ENCODE measurements at places on chromosomes 4 and X. TPM values are rescaled to one million over a fixed set of nuclear protein-coding genes. Genes with fewer than 3 reads are reported as not detected.

The AMBN gene
- not detected for total RNA-seq

The USP51 gene
- total RNA-seq, result 2.1 TPM

The MUC7 gene
- total RNA-seq, result not detected

The ATRX gene
- 56.8 TPM for total RNA-seq

The MAGEB2 gene
- not detected for total RNA-seq

The GPR143 gene
- not detected for total RNA-seq

The KLF8 gene
- 3.2 TPM for total RNA-seq

The COL25A1 gene
- not detected for total RNA-seq

The GYPE gene
- 0.50 TPM for total RNA-seq

The PARM1 gene
- total RNA-seq, result not detected

The ERAS gene
- not detected for total RNA-seq

GRCh38 chr4:75924309-75924827, 16.4 kb downstream of the NAAA start:
- peaks cover 8% of the 10 kb centered on the region for H3K4me1 ChIP-seq
- H3K27me3 ChIP-seq, result no peaks in the 10 kb centered on the region
- no peak overlapping the region for H3K27ac ChIP-seq
- no peak for DNase-seq
- H3K4me3 ChIP-seq, result no peak overlapping the region

DNA sequence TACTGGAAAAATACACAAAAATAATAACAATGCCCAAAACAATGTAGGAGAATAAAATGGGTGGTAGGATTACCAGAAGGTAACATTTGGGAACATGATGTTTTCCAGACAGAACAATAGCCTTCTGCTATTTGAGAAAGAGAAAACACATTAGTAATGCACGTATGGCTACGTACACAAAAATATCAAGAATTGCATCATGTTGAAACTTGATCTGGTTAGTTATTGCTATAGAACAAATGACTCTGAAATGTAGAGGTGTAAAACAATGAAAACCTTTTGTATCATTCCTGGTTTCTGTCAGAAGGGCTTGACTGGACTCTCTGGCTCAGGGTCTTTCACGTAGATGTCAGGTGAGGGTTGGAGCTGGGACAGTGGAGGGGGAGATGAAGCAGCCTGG, 1040.0 kb downstream of the FAT4 start:
- H3K27me3 ChIP-seq, result no peaks in the 10 kb centered on the region
- no peak overlapping the region for H3K27ac ChIP-seq
- no peaks in the 10 kb centered on the region for H3K4me1 ChIP-seq
- H3K36me3 ChIP-seq, result no peaks in the 10 kb centered on the region
- no peak for DNase-seq
- no peak overlapping the region for H3K4me3 ChIP-seq

- peaks cover 59% of the 10 kb centered on the region for H3K4me1 ChIP-seq
- no peak for DNase-seq
- no peaks in the 10 kb centered on the region for H3K36me3 ChIP-seq
- H3K27ac ChIP-seq, result peak overlapping the region; percentile 86
- H3K4me3 ChIP-seq, result peak overlapping the region; percentile 72
Measured at GRCh38 chr4:121227341-121227792, 63.2 kb upstream of the TNIP3 start.

DNA sequence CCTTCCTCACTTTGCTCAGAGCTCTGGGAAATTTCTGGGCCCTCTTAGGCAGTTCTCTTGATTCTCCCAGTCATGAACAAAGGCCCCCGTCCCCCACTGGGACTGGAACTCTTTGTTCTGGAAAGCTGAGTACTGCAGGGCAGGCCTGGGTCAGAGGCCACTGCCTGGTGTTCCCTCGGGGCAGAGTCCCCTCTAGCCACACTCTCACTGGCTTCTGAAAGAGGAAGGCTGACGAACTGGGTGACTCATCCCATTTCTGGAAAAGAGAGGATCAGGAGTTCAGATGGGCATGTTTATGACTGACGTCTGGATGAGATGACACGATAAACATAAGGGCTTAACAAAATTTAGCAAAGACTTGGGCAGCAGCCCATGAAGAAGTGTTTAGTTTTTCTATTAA, 47.7 kb downstream of the DDX3X start:
- no peaks in the 10 kb centered on the region for H3K36me3 ChIP-seq
- DNase-seq, result no peak
- peaks cover 39% of the 10 kb centered on the region for H3K4me1 ChIP-seq
- no peak overlapping the region for H3K4me3 ChIP-seq
- no peaks in the 10 kb centered on the region for H3K27me3 ChIP-seq

GRCh38 chrX:9433596-9433995, 31.3 kb upstream of the TBL1X start:
- DNase-seq, result no peak
- H3K27ac ChIP-seq, result no peak overlapping the region
- H3K4me3 ChIP-seq, result no peak overlapping the region
- no peaks in the 10 kb centered on the region for H3K27me3 ChIP-seq
- no peaks in the 10 kb centered on the region for H3K36me3 ChIP-seq

DNA sequence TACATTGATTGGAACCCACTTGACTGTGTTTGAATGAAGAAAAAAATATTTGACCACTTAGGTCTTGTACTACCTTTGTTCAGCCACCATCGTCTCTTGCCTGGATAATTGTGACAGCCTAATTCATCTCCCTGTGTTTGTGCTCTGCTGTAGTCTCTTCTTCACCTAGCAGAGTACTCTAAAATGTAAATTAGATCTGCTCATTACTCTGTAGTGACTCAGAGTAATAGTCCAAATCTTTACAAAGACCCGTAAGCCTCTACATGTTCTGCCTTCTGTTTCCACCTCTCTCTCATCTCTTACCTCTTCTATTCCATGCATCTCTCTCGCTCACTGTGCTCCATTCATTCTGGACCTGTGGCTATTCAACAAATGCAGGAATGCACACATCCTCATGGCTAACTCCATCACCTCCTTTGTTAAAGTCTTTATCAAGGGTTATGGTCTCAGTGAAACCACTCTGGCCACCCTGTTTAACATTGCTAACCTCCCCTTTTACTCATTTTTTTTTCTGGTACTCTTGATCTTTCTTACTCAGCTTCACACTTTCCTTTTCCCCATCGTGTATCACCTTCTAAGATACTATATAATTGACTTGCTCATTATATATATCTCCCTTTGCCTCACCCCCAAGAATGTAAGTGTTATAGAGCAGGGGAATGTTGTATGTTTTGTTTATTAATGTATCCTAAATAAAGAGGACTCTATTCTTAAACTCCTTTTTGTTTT, 98.4 kb downstream of the STIM2 start:
- H3K27ac ChIP-seq, result peak overlapping the region; percentile 68
- H3K4me3 ChIP-seq, result no peak overlapping the region
- DNase-seq, result peak; percentile 13
- H3K36me3 ChIP-seq, result peaks cover 12% of the 10 kb centered on the region
- H3K4me1 ChIP-seq, result peaks cover 39% of the 10 kb centered on the region

DNA sequence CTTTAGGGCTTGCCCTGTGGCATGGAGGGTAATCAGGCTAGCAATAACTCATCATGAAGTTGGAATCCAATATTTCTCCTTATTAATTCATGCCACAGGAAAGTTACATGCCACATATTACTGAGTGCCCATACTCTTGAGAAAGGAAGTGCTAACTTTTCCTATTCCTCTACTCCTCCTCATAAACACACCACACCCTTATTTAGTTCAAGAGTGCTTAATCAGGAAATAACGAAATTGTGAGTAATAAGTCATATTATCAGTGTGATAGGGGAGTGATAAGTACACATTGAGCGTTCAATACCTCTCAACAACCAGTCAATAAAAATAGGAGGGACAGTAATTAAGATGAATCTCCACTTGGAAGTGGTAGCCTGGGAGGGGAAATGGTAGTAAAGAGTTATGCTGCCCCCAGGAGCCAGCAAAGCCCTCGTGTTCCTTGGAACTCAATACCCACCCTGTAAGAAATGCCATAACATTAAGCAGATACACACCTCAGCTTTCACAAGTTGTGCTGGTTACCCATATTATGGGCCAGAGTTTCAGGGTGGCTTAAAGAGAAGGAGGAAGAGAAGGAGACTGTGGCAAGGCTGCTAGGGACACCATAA, 410.0 kb upstream of the NR3C2 start:
- H3K36me3 ChIP-seq, result no peaks in the 10 kb centered on the region
- H3K4me1 ChIP-seq, result no peaks in the 10 kb centered on the region
- DNase-seq, result no peak
- no peak overlapping the region for H3K4me3 ChIP-seq
- no peaks in the 10 kb centered on the region for H3K27me3 ChIP-seq

- no peak overlapping the region for H3K4me3 ChIP-seq
- H3K36me3 ChIP-seq, result no peaks in the 10 kb centered on the region
- H3K27me3 ChIP-seq, result no peaks in the 10 kb centered on the region
- no peaks in the 10 kb centered on the region for H3K4me1 ChIP-seq
- no peak overlapping the region for H3K27ac ChIP-seq
- no peak for DNase-seq
Measured at GRCh38 chrX:95950679-95951078, 734.0 kb upstream of the DIAPH2 start.

- H3K27ac ChIP-seq, result no peak overlapping the region
- H3K4me3 ChIP-seq, result no peak overlapping the region
- H3K4me1 ChIP-seq, result no peaks in the 10 kb centered on the region
- H3K27me3 ChIP-seq, result no peaks in the 10 kb centered on the region
- no peak for DNase-seq
- H3K36me3 ChIP-seq, result no peaks in the 10 kb centered on the region
Measured at GRCh38 chr4:128334256-128334655, 46.6 kb upstream of the PGRMC2 start.

- no peaks in the 10 kb centered on the region for H3K36me3 ChIP-seq
- H3K27me3 ChIP-seq, result no peaks in the 10 kb centered on the region
- DNase-seq, result no peak
- no peak overlapping the region for H3K4me3 ChIP-seq
- H3K27ac ChIP-seq, result no peak overlapping the region
Measured at GRCh38 chrX:2504706-2505332, 4.0 kb upstream of the DHRSX start.

- DNase-seq, result no peak
- H3K27ac ChIP-seq, result no peak overlapping the region
- H3K36me3 ChIP-seq, result no peaks in the 10 kb centered on the region
- peaks cover 5% of the 10 kb centered on the region for H3K27me3 ChIP-seq
Measured at GRCh38 chr4:185740471-185740873, 71.5 kb downstream of the SORBS2 start.

GRCh38 chr4:125520258-125520990, 205.7 kb downstream of the FAT4 start:
- H3K36me3 ChIP-seq, result no peaks in the 10 kb centered on the region
- no peak overlapping the region for H3K27ac ChIP-seq
- H3K27me3 ChIP-seq, result no peaks in the 10 kb centered on the region
- no peaks in the 10 kb centered on the region for H3K4me1 ChIP-seq
- no peak for DNase-seq

- no peak for DNase-seq
- no peak overlapping the region for H3K4me3 ChIP-seq
- H3K36me3 ChIP-seq, result no peaks in the 10 kb centered on the region
- no peaks in the 10 kb centered on the region for H3K4me1 ChIP-seq
- H3K27me3 ChIP-seq, result peaks cover 7% of the 10 kb centered on the region
Measured at GRCh38 chr4:3807822-3808496, 41.8 kb downstream of the ADRA2C start.

DNA sequence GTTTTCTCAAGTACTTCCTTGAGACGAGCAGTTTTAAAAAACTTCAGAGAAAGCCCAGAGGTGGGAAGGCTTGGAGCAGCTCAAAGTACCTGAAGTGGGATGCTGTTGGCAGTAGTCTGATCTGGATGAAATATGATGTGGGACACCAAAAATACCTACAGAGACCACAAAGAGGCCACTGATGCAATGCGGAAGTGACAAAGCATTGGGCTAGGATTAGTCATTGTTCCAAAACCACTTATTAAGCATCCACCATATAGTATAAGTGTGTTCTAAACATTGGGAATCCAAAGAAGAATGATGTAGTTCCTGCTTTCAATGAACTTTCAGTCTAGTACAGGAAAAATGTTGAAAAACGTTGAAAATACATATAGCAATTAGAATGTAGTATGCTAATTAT, 386.1 kb upstream of the CNKSR2 start:
- DNase-seq, result no peak
- H3K36me3 ChIP-seq, result no peaks in the 10 kb centered on the region
- H3K4me3 ChIP-seq, result no peak overlapping the region
- no peak overlapping the region for H3K27ac ChIP-seq
- H3K27me3 ChIP-seq, result no peaks in the 10 kb centered on the region
- no peaks in the 10 kb centered on the region for H3K4me1 ChIP-seq

DNA sequence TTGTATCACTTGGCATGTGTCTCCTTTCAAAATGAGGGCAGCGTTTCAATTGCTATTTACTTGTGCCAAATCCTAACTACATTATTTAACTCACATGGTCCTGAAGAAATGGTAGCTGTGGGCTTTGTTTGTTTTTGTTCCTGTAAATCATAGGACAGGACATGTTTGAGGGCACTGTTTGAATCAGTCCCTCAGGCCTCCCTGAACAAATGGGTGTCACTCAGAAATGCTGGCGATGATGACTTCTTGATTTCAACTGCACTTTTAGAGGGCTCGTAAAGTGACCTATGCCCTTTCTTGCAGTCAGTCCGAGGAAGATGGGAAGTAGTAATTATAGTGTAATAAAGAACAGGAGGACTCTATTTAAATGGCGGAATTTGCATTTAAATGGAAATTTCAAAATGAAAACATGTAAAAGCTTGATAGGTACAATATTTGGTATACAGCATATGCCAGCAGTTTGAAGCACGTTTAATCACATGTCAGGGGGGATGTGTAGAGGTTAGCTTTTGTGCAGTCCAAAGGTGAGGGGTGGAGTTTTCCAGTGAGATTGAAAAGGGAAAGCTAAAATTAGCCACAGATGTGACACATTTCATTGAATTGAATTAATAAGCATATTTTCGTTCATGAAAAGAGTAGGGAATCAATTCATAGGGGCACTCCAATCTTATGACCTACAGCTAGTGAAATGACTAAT, 1958.7 kb upstream of the IGFBP7 start:
- H3K27me3 ChIP-seq, result no peaks in the 10 kb centered on the region
- H3K4me3 ChIP-seq, result no peak overlapping the region
- no peaks in the 10 kb centered on the region for H3K36me3 ChIP-seq
- DNase-seq, result no peak
- no peaks in the 10 kb centered on the region for H3K4me1 ChIP-seq

- H3K4me1 ChIP-seq, result no peaks in the 10 kb centered on the region
- no peak overlapping the region for H3K4me3 ChIP-seq
- no peaks in the 10 kb centered on the region for H3K36me3 ChIP-seq
- no peaks in the 10 kb centered on the region for H3K27me3 ChIP-seq
Measured at GRCh38 chrX:106302304-106302703, 134.2 kb downstream of the PWWP3B start.

- no peaks in the 10 kb centered on the region for H3K27me3 ChIP-seq
- peak; percentile 25 for DNase-seq
- H3K27ac ChIP-seq, result no peak overlapping the region
- no peak overlapping the region for H3K4me3 ChIP-seq
- no peaks in the 10 kb centered on the region for H3K4me1 ChIP-seq
Measured at GRCh38 chrX:17769701-17770269, 32.5 kb downstream of the SCML1 start.

- H3K36me3 ChIP-seq, result no peaks in the 10 kb centered on the region
- no peak for DNase-seq
- no peaks in the 10 kb centered on the region for H3K27me3 ChIP-seq
- H3K27ac ChIP-seq, result no peak overlapping the region
- H3K4me1 ChIP-seq, result no peaks in the 10 kb centered on the region
- no peak overlapping the region for H3K4me3 ChIP-seq
Measured at GRCh38 chr4:31651541-31651940, 931.4 kb downstream of the PCDH7 start.

- H3K4me1 ChIP-seq, result peaks cover 14% of the 10 kb centered on the region
- H3K27me3 ChIP-seq, result no peaks in the 10 kb centered on the region
- H3K27ac ChIP-seq, result peak overlapping the region; percentile 94
- peak overlapping the region; percentile 29 for H3K4me3 ChIP-seq
Measured at GRCh38 chrX:154021131-154021611, 1.5 kb upstream of the IRAK1 start.
